ENCODE measurements at places on chromosomes 7 and 10.

- no peak for DNase-seq
Observed at GRCh38 chr7:13288516-13288915, 601.1 kb downstream of the ARL4A start.

DNA sequence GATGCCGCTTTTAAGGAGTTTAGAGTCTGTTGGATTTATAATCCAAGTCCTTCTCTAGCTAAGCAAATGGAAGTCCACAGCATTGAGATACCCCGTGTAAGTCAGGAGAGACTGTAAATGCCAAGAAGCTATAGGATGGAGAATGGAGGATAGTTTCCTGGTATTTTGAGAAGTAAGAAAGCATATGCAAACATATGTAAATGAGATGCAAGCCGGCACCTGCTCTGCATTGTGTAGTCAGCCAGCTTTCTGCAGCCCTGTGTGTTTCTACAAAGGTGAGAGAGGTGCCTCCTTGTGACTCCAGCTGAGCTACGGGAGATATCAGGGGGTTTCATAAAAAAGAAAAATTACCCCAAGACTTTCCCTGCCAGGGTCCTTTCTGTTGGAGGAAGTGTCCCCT is 176.3 kb downstream of the RPS24 start:
- DNase-seq = no peak

DNA sequence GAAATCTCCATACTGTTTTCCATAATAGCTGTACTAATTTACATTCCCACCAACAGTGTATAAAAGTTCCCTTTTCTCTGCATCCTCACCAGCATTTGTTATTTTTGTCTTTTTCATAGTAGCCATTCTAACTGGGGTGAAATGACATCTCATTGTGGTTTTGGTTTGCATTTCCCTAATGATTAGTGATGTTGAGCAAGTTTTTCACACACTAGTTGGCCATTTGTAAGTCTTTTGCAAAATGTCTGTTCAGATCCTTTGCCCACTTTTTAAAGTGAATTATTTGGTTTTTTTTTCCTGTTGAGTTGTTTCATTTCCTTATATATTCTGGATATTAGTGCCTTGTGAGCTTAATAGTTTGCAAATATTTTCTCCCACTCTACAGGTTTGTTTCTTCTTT is 101.0 kb upstream of the NFE2L3 start:
- DNase-seq = no peak

DNA sequence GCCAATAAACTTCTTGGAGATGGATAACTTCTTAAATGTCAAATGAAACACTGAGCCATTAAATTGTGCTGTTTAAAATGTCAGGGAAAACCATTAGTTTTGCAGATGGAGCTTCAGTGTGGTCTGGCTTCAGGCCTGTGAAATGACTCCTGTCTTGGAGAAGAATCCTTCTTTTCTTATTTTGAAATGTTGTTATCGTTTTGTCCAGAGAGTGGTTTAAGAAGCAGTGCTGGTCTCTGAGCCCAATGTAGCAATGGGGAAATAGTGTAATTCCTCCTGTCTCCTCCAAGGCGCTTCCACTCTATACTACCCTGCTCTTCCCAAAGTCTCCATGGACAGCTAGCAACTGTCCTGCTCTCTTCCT is 177.6 kb downstream of the REEP3 start:
- no peak for DNase-seq

- no peak for DNase-seq
Observed at GRCh38 chr7:133369130-133369529, 116.3 kb downstream of the EXOC4 start.

DNA sequence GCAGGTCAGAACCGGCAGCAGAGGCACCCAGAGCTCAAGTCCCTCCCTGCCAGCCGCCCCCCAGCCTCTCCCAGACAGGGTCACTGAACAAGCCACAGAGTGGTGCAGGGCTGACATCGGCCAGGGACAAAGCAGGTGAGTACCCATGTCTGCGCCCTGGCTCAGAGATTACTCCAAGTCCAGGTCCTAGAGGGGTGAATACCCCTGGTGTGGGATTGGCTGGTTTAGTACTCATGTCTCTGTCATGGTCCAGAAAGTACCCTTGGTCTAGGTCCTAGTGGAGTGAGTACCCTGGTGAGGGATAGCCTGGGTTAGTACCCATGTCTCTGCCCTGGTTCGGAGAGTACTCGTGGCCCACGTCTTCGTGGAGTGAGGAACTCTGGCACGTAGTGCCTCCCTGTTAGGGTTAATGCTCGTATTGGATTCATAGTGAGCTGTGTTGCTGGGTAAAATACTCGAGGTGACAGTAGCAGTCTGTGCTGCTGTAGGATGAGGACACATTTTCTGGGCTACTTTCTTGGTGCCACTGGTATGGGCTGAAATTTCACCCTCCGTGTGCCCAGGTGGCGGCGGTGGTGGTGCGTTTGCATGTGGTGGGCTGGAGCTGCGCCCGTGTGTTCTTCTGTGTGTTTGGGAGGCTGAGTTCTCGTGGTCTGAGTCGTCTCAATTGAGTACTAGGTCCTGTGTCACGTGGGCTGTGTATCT is 25.5 kb upstream of the KNDC1 start:
- no peak for DNase-seq

- DNase-seq = no peak
Observed at GRCh38 chr10:103661198-103661950, 167.9 kb downstream of the NEURL1 start.

DNA sequence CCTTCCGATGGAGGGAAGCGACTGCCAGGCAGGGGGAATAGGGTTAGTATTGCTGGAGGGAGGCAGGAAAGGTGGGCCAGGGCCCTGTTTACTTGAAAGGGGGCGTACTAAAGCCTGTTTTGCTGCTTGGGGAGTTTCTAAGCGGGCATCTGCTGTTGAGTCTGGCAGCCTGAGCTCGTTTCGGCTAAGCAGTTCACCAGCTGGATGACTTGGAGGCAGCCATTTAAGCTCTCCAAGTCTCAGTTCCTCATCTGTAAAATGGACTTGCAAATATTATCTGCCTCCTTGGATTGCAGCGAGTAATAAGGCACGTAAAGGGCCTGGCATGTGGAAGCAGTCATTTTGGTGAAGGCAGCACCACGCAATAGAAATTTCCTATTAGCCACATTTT is 44.0 kb downstream of the LDB3 start:
- no peak for DNase-seq

DNA sequence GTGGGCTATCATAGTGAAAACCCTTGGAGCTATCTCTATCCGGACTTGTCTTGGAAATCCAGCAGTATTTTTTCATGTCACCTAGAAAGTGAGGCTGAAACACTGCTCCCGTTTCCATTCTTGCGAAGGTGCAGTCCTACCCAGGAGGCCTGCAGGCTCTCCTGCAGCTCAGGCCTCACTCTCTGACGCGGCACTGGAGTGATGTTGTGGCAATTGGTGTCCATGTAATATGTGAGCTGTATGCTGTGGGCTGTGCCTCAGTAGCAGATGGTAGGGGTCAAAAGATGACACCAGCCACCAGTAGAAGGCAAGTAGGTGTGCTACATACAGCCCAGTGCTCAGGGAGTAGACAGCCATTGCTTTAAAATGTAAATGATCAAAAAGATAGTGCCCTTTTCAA is 28.1 kb upstream of the ZNF680 start:
- DNase-seq = no peak

GRCh38 chr7:37016064-37016878 is 292.0 kb upstream of the AOAH start:
- no peak for DNase-seq

GRCh38 chr7:46696741-46697140 is 775.7 kb upstream of the IGFBP3 start:
- DNase-seq = no peak

- no peak for DNase-seq
Observed at GRCh38 chr7:2009541-2010001, 223.2 kb downstream of the MAD1L1 start.

GRCh38 chr10:77436257-77436975 is 201.2 kb downstream of the KCNMA1 start:
- no peak for DNase-seq

DNA sequence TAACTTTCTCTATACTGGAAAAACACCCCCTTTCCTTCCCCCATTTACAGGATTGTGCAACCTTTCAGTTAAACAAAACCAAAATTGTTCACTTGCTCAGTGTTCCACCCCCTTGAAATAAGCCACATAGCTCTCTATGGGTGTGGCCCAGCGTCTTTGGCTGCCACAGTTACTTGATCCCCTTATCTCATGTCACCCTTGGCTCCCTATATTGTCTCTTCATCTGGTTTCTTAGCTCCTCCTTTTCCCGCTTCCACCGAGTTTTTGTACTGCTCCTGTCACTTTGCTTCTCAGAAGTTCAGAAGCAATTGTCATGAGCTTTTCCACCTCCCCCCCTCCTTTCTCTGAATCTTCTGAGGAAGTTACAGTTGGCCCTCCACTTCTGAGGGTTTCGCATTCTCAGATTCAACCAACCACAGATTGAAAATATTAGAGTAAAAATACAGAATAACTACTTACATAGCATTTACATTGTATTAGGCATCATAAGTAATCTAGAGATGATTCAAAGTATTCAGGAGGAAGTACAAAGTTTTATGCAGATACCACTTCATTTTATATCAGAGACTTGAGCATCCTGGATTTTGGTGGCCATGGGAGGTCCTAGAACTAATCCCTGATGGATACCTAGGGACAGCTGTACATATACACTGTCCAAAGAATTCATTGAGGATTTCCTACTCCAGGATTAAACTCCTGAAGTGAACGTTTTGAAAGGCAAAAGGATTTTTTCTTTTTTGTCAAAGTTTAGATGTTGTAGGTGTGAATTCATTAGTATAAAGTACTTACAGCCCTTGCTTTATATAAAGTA is 60.4 kb downstream of the ADD3 start:
- DNase-seq = no peak

DNA sequence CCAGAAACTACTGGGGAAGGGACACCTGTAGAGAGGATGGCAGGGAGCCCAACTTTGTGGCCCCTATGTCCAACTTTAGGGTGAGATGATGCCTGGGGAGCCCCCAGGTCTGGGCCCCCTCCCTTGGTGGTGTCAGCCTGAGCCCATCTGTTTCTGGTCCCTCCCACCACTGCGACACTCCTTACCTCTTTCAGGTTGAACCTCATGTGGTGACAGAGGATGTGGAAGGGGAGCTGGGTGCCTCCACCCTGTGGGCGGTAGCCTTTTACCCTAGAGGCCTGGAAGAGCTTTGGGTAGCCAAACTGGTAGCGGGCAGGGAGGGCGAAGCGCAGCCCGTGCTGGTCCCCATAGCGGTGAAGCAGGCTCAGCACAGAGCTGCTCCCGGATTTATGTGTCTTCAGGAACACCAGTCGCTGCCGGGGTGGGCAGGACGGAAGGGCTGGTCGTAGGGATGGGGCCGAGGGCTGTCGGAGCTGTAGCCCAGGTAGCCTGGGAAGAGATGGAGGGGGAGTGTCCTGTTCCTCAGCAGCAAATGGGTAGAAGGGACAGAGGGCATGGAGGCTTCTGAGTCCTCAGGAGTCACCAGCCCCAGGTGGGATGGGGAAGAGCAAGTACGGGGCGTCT is 2.0 kb downstream of the GAL3ST4 start:
- DNase-seq = no peak

GRCh38 chr10:7184660-7185366 is 226.0 kb downstream of the SFMBT2 start:
- DNase-seq = no peak

DNA sequence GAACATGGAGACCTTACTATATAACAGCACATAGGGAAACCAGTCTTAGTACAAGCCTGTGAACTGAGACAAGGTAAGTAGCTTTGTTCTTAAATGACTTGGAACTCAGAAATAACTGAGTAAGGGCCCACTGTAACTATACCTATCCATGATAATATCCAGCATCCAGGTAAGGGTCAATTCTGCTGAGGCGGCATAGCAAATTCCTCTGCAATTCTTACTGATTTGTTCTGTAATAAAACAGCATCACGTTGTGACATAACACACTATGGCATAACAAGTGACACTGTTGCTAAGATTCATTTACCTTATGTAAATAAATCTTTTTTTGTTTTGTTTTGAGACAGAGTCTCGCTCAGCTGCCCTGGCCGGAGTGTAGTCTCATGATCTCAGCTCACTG is 97.4 kb downstream of the JMJD1C start:
- DNase-seq = no peak

GRCh38 chr7:88449410-88449809 is 142.7 kb upstream of the STEAP4 start:
- no peak for DNase-seq

- DNase-seq = no peak
Observed at GRCh38 chr7:151702961-151703360, 174.0 kb downstream of the PRKAG2 start.

GRCh38 chr10:102738692-102739121 is 5.0 kb upstream of the WBP1L start:
- no peak for DNase-seq

- DNase-seq = no peak
Observed at GRCh38 chr10:128077155-128077875, 48.9 kb downstream of the MKI67 start.

- peak; percentile 42 for DNase-seq
Observed at GRCh38 chr10:114577133-114577532, 80.9 kb downstream of the ABLIM1 start.

- DNase-seq = no peak
Observed at GRCh38 chr7:21354284-21354683, 73.6 kb upstream of the SP4 start.

GRCh38 chr7:114670676-114671075 is 251.2 kb upstream of the MDFIC start:
- no peak for DNase-seq

- no peak for DNase-seq
Observed at GRCh38 chr10:35379226-35380137, 43.2 kb downstream of the CCNY start.

GRCh38 chr10:81674941-81675340 is 200.1 kb upstream of the NRG3 start:
- DNase-seq = no peak

GRCh38 chr7:29408841-29409243 is 154.8 kb upstream of the PRR15 start:
- peak; percentile 98 for DNase-seq

GRCh38 chr7:46953008-46953407 is 628.9 kb downstream of the TNS3 start:
- no peak for DNase-seq

GRCh38 chr7:149733131-149733923 is 40.1 kb downstream of the ZNF467 start:
- no peak for DNase-seq

- DNase-seq = no peak
Observed at GRCh38 chr7:151393031-151393977, 16.5 kb downstream of the WDR86 start.

GRCh38 chr7:150371131-150371995 is 2.7 kb downstream of the REPIN1 start:
- no peak for DNase-seq

GRCh38 chr10:11504566-11505285 is 106.7 kb downstream of the USP6NL start:
- no peak for DNase-seq

DNA sequence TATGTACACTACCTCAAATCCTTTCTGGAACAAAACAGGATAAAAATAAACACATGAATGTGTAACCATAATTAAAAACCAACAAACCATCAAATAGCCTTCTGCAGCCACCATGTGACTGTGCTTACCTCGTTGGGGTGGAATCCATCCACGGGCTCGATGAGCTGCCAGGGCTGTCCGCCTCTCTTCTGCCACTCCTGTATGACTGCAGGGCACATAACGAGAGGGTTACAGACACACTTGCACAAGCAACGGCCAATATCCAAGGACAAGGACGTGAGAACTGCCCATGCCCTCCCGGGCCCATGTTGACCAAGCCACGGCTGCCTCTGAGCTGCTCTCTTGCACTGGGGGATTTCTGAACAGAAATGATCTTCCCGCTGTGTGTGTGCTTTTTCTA is 132.2 kb downstream of the ANLN start:
- DNase-seq = no peak

- no peak for DNase-seq
Observed at GRCh38 chr10:83545901-83546391, 593.4 kb upstream of the GHITM start.

- no peak for DNase-seq
Observed at GRCh38 chr7:132458729-132459128, 117.5 kb downstream of the PLXNA4 start.

All from HS-5 (cell line).